CD4-positive, alpha-beta T cell treated with Interleukin-15 for 1 hour (primary cell): ENCODE measurements at places on chromosomes 2 and 18.

DNA sequence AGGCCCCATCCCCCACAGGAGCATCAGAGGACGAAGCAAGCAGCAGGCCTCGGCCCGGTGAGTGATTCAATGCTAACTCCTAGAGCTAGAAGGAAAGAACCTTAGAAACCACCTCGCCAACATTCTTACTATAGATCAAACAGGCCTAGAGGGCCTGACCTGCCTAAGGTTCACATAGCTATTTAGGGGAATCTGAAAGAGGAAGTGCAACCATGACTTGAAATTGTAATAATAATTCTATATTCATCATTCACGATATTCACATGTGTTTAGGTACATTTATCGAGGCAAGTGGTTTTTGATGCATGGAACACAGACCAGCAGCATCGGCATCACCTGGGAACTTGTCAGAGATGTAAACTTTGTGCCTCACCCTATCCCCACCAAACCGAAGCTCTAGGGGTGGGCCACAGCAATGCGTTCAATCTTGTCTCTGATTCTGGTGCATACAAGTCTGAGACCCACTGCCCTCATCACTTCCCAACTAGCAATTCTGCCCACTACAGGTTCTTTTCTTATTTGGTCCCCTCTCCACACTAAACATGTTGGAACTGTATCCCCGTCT lies 78.0 kb upstream of the DNMT3A start:
- peak; percentile 65 for DNase-seq

- no peak for DNase-seq
These were observed 20.0 kb downstream of the WDFY1 start for GRCh38 chr2:223925106-223925505.

- no peak for DNase-seq
These were observed 25.8 kb upstream of the CABYR start for GRCh38 chr18:24112874-24113615.

- DNase-seq, result no peak
These were observed 395.0 kb downstream of the ZNF516 start for GRCh38 chr18:76099931-76100457.

GRCh38 chr2:141923657-141924056 lies 207.2 kb downstream of the LRP1B start:
- DNase-seq, result no peak

DNA sequence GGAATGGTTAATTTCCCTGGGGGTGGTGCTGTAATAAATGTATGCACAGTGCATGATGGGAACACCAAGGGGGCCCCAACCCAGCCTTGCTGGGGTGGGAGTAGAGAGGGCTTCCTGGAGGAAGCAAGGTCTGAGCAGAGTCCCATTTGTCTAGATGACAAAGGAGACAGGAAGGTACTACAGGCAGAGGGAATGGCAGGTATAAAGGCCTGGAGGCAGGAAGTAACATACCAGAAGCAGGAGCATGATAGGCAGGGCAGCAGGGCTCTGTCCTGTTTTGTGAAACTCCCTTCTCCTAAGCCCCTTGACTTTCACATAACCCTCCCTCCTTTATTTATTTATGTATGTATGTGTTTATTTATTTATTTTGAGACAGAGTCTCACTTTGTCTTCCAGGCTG lies 3.9 kb downstream of the GMPPA start:
- no peak for DNase-seq

- no peak for DNase-seq
These were observed 57.9 kb downstream of the CDH7 start for GRCh38 chr18:65808759-65809158.

- no peak for DNase-seq
These were observed 13.8 kb downstream of the NBAS start for GRCh38 chr2:15547115-15547876.

GRCh38 chr2:126643431-126643830 lies 12.5 kb upstream of the GYPC start:
- DNase-seq, result no peak

DNA sequence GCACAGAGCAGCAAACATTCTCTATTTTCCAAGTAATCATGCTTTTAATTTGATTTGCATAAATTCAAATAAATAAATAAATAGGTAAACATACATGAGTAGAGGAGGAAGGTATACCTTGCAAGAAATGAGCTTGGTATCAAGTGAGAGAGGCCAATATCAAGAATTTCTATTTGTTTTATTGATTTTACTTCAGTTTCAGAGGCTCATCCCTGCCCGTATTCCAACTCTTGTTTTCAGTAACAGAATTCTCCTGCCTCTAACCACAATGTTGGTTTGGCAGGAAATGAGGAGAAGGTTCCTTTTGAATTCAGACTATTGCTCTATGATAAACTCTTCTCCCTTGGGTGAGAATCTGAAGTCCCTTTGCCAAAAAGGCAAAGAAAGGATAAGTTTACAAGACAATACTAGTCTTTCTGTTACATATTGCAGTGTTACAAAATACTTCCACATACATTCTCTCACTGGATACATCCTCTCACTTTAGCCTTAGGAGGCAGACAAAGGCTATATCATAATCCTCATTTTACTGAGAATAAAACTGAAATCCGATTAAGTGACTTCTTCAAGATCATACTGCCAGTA lies 68.3 kb upstream of the ZNF397 start:
- no peak for DNase-seq

DNA sequence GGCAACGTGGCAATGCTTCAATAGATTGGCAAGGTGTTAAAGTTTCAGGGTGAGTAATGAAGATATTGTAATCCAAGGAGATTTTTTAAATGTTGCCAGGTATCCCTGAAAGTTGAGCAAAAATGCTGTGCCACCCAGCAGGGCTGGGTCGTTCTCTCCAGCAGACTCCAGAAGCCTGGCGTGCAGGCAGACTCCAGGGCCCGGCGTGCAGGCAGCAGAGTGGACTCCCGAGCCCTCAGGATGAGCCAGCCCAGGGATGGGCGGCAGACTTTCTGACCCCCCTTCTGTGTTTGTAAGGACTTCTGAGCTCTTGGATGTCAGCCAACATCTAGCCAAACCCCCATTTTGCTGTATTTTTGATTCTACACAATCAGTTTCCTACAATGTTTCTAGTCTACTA lies 289.1 kb downstream of the ZNF516 start:
- DNase-seq, result no peak

DNA sequence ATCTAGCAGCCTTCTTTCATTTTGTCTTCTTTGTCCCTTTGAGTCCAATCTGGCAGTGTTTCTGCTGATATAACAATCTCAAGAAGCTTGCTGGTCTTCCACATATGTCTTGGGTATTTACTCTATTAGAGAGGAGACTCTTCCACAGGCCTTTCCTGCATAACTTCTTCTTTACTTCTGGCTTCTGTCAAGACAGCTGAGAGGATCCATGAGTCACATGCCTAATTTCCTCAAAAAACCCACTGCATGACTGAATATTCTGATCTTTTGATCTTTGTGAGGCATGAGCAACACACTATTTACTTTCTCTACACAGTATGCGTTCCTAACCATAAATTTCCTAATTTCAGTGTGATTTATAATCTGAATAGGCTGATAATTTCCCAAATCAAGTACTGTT lies 5.1 kb upstream of the DCC start:
- no peak for DNase-seq
